ENCODE measurements at places on chromosomes 6 and 20.

DNA sequence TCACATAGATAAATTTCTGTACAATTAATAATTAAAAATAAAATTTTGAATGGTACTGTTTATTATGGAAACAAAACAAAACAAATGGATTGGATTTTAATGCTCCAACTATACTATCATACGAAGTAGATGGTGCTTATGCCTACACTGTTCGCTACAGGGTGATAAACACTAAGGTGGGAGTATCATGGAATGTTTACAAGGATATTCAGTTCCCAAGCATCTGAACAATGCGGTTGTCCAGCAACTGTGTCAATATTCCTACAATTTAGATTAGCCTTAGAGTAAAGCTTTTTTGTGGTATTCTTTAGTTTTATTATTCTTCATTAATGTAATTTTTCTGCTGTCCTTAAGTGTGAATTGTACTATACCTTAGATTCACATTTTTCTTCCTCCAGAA, 105.1 kb downstream of the MMS22L start:
- DNase-seq: no peak

- no peak for DNase-seq
These were observed 143.5 kb downstream of the WDR27 start for GRCh38 chr6:169558378-169558773.

- DNase-seq: peak; percentile 40
These were observed 394.2 kb downstream of the BMP2 start for GRCh38 chr20:7161690-7162089.

DNA sequence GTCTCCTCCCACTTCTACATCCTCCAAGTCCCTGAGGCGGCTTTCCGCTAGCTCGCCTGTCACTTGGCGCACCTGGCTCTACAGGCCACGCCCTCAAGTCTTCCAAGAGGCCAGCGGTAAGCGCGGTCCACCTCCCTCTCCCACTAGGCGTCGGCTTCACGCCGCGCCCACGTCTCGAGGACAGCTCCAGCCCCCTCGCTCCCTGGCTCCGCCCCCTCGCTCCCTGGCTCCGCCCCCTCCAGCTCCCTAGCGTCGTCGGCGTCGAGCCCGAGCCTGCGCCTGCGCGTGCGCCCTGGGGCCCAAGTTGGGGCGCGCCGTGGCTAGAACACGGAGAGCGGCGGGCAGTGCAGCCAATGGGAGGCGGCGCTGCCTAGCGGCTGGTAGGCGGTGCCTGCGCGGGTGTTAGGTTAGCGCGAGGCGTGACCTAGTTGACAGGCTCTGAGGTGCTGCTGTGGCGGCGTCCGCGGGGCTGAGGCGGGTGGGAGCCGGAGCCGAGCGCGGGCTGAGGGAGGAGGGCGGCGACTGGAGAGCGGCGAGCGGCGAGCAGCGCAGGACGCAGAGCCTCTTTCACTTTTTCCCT, at the start of gene MACROD2:
Gene MACROD2 (plus strand): TSS at position 431 of the 580 bp plus-strand sequence.
- peak; percentile 94 for DNase-seq

- no peak for DNase-seq
These were observed 158.5 kb downstream of the PHACTR1 start for GRCh38 chr6:12875051-12875450.

DNA sequence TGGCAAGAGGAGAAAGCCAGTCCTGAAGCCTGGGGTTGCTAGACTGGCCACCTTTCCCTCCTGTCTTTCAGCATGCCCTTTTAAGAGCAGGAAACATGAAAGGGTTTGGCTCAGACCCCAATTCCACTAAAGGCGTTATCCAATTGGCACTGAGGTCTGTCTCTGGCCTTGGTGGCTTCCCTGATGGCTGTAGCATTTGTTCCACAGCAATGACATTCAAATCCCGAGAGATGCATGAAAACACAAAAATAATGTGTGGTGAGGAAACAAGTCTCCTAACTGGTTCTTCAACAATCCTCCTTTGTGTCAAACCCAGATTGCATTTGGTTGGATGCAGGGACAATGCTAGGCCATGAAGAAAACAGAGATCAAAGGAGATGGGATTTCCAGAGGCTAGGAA, 56.5 kb upstream of the ADTRP start:
- DNase-seq: no peak

DNA sequence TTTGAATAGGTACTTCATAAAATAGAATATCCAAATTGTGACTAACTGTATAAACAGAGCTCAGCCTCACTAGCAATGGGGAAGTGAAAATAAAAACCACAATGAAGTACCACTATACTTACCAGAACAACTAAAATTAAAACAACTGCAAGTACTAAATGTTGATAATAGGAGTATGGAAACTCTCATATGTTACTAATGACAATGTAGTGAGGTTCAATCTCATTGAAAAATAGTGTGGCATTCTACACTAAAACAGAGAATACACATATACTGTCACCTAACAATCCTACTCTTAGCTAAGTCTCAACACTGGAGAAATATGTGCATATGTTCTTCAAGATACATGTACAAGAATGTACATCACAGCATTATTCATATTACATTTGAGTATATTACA, 132.0 kb upstream of the CARMIL1 start:
- DNase-seq: no peak

- no peak for DNase-seq
These were observed 68.8 kb downstream of the RFX6 start for GRCh38 chr6:116945809-116946208.

- no peak for DNase-seq
These were observed 12.8 kb upstream of the PLN start for GRCh38 chr6:118535176-118535844.

GRCh38 chr6:32152769-32153563, 975 bp upstream of the PPT2 start:
- no peak for DNase-seq

GRCh38 chr20:24879875-24880274, 69.2 kb upstream of the CST7 start:
- no peak for DNase-seq

DNA sequence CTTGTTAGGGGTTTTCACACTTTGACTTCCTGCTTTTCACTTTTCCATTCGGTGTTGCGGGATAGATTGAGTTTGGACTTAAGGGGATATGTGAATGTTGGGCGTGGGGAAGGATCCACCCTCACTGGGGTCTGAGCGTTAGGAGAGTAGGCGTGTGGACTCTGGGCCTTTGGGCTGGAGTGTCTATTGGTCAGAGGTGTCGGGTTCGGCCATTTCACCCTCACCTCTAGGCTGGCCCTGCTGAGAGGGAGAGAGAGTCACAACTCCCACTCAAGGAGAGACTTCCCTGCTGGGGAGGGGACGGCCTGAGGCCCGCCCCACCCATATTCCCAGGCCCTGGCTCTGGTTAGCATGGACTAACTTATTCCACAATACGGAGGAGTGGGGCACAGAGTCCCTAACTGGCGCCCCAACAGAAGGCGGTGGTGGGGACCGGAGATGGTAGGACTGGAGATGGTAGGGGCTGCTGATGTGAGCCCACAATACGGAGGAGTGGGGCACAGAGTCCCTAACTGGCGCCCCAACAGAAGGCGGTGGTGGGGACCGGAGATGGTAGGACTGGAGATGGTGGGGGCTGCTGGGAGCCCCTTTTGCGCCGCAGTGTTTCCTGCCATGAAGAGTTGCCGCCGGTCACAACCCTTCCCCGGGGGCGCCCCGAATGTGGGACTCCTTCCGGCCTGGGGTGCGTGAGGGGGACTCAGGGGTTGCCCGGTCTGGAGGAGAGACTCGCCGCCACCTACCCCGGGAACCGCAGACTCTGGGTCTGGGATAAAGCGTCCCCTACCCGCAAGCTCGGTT, 1.4 kb upstream of the PTPRA start:
- no peak for DNase-seq

- DNase-seq: no peak
These were observed 138.6 kb downstream of the AHI1 start for GRCh38 chr6:135358985-135359384.

- no peak for DNase-seq
These were observed 106.0 kb downstream of the PRIM2 start for GRCh38 chr6:57423468-57423867.

DNA sequence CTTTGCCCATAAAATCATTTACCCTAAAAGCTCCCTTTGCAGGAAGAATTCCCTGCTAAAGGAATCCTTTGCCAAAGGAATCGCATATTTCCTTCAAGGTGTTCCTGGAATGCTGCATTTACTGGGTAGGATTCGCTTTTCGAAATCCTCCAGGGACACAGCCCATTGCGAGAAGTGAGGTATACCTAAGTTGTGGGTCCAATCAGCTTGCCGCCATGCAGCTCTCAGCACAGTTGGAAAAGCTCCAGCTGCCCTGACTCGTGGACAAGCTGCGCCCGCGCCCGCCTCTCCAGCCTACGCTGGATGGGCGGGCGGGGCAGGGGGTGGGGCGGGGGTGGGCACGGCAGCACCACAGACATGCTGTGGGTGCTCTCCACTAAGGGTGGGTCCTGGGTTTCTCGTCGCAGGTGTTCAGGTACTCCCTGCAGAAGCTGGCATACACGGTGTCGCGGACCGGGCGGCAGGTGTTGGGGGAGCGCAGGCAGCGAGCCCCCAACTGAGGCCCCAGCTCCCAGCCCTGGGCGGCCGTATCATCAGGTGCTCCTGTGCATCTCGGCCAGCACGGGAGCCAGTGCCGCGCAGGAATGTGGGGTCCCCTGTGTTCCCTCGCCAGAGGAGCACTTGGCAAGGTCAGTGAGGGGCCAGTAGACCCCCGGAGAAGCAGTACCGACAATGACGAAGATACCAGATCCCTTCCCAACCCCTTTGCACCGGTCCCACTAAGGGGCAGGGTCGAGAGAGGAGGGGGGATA, 1.4 kb downstream of the NNAT start:
- DNase-seq: no peak

DNA sequence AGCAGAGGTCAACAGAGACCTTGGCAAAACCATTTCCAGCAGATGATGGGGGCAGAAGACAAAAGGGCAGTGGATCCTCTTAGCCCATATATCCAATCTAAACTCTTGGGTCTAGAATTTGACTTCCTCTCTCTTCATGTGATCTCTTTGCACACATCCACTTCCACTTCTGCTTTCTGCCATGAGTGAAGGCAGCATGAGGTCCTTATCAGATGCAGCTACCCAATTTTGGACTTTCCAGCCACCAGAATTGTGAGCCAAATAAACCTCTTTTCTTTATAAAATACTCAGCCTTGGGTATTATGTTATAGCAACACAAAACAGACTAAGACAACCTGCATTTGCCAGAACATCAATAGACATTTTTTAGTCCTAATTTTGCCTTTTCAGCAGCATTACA, 191.6 kb downstream of the ADAT2 start:
- DNase-seq: no peak

DNA sequence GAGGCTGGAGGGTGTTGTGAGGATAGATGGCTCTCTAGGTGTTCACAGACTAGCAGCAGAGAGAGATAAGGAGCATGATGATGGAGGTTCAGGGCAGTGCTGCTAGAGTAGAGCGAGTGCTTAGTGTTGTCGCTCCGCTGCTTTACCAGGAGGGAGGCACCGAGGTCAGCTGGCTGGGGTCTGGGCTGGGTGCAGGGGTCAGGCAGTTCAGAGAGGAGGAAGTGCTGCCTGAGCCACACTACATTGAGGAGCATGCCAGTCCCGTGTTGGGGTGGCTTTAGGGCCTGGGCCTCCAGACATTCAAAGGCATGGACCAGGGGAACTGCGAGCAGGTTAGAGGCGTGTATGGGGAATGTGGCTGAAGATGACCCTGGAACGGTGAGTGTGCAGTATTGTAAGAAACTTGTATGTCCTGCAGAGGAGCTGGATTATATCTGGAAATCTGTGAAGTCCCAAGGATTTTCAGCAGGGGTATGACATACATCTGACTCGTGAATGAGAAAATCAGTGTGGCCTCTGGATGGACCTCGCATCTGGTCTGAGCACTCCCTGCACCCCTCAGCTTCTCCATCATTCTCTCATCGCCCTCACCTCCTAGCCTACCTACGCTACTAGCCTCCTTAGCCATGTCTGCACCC, 66.9 kb downstream of the IGF2R start:
- no peak for DNase-seq

- DNase-seq: no peak
These were observed 23.7 kb upstream of the SLC23A2 start for GRCh38 chr20:5024982-5025381.

DNA sequence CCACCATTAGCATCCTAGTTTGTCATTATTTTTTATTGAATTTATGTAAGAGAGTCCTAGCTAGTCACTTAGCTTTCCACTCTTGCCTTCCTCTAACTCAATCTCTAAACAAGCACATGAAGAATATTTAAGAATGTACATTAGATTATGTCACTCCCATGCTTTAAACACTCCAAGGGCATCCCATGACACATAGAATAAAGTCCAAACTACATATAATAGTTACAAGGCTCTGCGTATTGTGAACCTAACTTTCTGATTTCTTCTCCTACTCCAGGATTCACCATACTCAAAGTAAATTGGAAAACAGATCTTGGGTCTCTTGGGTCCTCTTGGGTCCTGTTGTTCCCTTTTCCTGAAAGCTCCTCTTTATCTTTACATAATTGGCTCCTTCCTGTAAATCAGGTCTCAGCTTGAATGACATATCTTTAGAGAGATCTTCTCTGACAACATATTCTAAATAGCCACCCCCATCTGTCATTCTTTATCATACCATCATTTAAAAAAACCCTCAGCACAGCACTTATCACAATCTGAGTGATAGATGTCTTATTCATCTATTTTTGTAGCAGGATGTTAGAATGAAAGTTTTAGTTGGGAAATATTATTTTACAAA, 1042.4 kb upstream of the FLRT3 start:
- DNase-seq: no peak

GRCh38 chr20:49835031-49835430, 22.4 kb downstream of the SLC9A8 start:
- no peak for DNase-seq

DNA sequence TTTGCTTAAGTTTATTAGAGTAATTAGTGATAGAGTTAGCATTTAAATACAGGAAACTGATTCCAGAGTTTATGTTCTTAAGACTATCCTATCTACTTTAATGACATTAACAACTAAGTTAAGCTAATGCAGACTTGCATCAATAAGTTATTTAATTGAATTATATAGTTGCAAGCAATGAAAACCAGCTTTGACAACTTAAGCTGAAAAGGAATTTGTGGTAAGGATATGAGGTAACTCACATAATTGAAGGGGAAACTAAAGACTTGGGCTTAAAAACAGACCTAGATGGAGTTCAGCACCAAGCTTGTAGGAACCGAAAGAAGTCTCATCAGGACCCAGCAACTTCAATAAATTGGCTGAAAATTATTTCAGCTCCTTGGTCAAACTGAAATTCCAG, 222.3 kb downstream of the IBTK start:
- DNase-seq: no peak

GRCh38 chr6:152048921-152049320, 241.4 kb downstream of the ESR1 start:
- no peak for DNase-seq
